ENCODE measurements at places on chromosomes 6 and 20.

DNA sequence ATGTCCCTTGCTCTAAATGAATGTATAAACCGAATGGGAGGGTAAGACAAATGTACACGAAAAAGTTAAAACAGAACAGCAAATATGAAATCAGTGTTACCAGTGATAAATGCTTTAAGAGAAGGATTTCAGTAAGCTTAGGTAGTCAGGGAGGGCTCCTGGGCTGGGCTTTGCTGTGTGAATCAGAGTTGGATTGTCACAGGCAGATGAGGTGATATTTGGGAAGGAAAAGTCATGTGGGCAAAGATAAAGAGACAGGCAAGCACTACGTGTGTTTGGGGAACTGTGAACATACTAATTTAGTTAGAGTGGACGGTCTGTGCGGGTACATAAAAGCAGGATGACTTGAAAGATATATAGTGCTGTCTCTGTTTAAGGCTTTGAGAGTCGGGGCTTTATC lies 114.8 kb downstream of the CRYBG1 start:
- DNase-seq, result no peak

DNA sequence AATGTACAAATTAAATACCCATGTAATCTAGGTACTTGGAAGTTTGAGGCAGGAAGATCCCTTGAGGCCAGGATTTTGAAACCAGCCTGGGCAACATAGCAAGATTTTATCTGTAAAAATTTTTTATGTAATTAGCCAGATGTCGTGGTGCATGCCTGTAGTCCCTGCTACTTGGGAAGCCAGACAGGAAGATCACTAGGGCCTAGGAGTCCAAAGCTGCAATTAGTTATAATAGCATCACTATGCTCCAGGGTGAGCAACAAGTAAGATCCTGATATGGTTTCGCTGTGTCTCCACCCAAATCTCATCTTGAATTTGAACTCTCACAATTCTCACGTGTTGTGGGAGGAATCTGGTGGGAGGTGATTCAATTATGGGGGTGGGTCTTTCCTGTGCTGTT lies 535.8 kb downstream of the TENT5A start:
- DNase-seq, result no peak

DNA sequence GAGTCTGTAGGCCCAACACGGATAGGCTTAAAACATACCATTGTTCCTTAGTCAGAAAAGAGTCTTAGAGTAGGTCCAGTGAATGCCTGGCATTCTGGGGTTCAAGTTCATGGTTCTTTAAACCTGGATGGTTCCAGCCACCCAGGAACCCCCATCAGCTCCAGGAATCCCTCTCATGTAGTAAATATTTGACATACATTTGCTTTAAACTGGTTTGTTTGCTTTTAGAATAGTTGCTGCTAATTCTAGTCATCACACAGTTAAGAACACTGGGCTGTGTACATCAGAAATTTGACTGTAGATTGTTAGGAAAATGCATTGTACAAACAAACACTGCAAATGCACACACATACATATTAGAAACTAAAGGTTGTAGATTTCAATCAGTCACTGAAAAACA lies 30.6 kb upstream of the PBOV1 start:
- no peak for DNase-seq

- no peak for DNase-seq
Measured at GRCh38 chr6:52992980-52993920, 1.8 kb downstream of the GSTA4 start.

GRCh38 chr20:7822772-7823171 lies 117.5 kb downstream of the HAO1 start:
- DNase-seq, result no peak

DNA sequence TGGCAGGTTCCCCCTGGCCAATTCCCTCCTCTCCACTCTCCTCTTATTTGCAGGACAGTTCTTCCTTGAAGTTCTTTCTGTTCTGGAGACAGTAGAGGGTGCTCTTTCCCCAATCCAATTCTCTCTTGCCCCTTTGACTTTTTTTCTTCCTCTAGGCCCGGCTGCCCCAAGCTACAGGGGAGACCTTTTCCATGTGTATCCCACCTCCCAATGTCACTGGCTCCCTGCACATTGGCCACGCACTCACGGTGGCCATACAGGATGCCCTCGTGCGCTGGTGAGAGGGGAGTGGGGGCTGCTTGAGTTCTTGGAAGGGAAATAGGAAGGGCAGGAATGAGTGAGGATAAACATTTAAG lies 1.5 kb downstream of the VARS2 start:
- no peak for DNase-seq

- DNase-seq, result no peak
Measured at GRCh38 chr6:22152841-22153240, 144.0 kb downstream of the PRL start.

DNA sequence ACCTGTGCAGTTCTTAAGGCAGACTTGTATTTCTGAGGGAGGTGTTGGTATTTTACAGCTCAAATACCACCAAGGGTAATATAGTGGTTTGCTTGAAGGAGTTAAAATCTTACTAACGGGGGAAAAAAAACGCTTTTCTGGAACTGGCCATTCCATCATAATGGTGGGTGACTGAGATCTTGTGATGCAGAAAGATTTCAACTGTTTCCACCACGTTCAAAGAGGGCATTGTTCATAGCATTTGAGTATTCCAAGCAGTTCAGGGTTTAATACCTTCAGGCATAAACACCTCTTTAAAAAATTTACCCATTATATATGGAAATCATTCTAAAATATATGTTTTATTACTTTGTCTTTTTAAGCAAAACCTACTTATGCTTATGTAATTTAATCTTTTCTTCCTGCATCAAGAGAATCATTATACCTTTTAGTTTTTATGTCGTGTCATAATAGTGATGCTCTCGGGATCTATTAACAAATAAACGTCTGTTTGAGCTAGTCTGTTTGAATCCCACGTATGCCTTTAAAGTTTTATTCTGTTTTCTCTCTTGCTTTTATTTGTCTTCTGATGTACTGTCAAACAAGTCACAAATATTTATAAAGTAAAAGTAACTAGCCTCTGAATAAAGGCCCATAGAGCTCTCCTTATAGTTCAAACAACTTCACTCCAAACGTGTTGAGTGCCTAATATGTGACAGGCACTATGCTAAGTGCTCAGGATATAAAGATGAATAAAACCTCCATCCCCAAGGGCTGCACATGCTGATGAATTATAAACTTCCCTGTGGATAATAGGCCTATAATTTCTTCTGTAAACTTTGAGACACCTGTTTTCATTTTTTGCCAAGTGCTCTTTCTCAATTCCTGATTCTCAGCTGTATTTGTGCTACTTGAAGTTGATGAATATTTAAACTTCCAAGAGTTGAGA lies 298.8 kb upstream of the FERMT1 start:
- no peak for DNase-seq

GRCh38 chr6:14123386-14124111 lies 6.0 kb downstream of the CD83 start:
- no peak for DNase-seq
